ENCODE measurements at places on chromosomes 2 and 18. TPM values are rescaled to one million over a fixed set of nuclear protein-coding genes. Genes with fewer than 3 reads are reported as not detected.

DNA sequence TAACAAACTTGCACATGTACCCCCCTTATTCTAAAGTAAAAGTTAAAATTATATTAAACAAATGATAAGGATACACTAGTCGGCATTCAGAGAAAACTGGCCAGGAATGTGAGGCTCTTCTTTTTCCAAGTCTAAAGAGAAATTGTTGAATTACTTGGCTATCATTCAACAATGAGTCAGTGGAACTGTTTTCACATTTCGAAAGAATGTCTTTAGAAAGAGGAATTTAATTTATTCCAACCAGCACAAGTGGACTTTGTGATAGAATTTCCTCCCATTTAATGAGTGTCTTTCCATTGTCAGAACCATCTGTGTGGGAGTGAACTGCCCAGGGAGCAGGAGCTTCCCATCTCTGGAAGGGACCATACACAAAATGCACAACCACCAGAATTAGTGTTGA lies 792.2 kb downstream of the EPHA4 start:
- no peaks in the 10 kb centered on the region for H3K4me1 ChIP-seq
- H3K27ac ChIP-seq, result no peak overlapping the region
- H3K27me3 ChIP-seq, result no peaks in the 10 kb centered on the region
- no peak for DNase-seq

GRCh38 chr18:62318228-62319180 lies 6.6 kb upstream of the TNFRSF11A start:
- H3K4me1 ChIP-seq, result no peaks in the 10 kb centered on the region
- H3K27me3 ChIP-seq, result peaks cover 15% of the 10 kb centered on the region
- no peak for DNase-seq
- H3K36me3 ChIP-seq, result no peaks in the 10 kb centered on the region
- H3K4me3 ChIP-seq, result no peak overlapping the region
- no peak overlapping the region for H3K27ac ChIP-seq

GRCh38 chr18:32354518-32354917 lies 116.2 kb downstream of the GAREM1 start:
- H3K27me3 ChIP-seq, result no peaks in the 10 kb centered on the region
- DNase-seq, result no peak
- H3K27ac ChIP-seq, result no peak overlapping the region
- no peaks in the 10 kb centered on the region for H3K36me3 ChIP-seq
- H3K4me1 ChIP-seq, result peaks cover 4% of the 10 kb centered on the region

GRCh38 chr2:105573490-105573889 lies 171.2 kb upstream of the NCK2 start:
- peak overlapping the region; percentile 0 for H3K27ac ChIP-seq
- H3K4me3 ChIP-seq, result no peak overlapping the region

DNA sequence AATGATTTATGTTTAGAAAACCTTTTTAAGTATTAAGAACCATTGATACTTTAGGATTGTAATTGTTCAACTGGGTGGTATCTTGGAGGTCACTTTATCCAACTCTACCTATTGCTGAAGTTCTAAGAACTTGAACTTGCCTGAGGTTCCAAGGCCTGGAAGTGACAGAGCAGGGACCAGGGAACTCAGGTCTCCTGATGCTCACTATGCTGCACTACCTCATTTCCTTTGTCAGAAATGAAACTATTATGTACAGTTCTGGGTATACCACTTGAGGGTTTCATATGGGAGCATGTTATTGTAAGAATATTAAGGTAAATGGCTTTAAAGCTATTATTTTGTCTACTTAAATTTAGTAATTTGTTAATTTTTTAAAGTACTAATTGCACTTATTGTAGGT lies 3.0 kb downstream of the MBD5 start:
- no peaks in the 10 kb centered on the region for H3K27me3 ChIP-seq
- H3K36me3 ChIP-seq, result no peaks in the 10 kb centered on the region
- no peak for DNase-seq
- no peak overlapping the region for H3K27ac ChIP-seq
- H3K4me3 ChIP-seq, result no peak overlapping the region
- H3K4me1 ChIP-seq, result peaks cover 15% of the 10 kb centered on the region

GRCh38 chr2:126877041-126877440 lies 21.6 kb upstream of the TEX51 start:
- no peaks in the 10 kb centered on the region for H3K4me1 ChIP-seq
- no peak for DNase-seq
- H3K27ac ChIP-seq, result no peak overlapping the region

DNA sequence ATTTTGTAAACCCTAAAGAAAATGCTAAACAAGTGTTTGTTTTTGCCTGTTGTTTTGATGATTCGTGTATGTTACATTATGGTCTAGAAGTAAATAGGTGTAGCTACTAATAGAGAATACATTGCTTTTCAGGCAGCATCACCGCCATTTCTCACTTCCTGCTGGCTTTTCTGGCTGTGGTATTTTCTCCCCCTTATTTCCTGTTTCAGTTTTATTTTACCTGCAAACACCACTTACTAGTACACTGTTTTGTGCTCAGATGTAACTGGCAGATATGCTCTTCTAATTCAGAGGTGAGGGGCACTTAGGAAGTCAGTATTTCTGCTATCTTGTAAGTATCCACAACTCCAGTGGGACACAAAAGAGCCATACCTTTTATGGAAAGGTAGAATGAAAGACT lies 38.1 kb upstream of the SLC3A1 start:
- H3K4me3 ChIP-seq, result no peak overlapping the region
- no peak overlapping the region for H3K27ac ChIP-seq
- no peaks in the 10 kb centered on the region for H3K36me3 ChIP-seq

DNA sequence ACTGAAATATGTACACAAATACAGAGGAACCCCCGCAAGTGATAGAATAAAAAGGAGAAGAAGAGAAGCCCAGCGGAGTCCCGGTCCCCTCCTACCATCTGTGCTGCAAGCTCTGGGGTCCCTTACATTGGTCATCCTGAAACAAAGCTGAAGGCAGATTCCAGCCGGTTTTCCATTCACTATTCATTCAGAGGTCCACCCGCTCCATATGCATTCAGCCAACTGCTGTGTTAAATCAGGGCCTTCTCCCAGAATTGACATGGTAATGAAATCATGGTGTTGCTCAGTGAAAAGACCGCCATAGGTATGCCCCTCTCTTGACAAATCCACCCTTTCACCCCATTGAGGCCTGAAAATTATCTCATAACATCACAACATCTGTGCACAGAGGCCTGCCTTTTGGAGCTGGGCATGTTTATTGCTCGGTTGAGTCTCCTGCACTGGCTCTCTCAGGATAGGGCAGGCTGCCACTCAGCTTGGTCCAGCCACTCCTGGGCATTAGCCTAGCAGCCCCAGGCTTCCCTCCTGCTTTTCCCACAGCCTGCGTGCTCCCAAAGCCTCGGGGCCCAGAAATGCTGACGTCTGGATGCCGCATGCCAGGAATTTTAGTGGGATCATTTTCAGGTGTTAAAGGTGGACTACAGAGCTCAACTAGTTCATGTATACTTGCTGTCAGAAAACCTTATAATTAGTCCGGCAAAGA lies 39.3 kb upstream of the ID2 start:
- no peak overlapping the region for H3K4me3 ChIP-seq
- H3K36me3 ChIP-seq, result no peaks in the 10 kb centered on the region
- H3K27me3 ChIP-seq, result no peaks in the 10 kb centered on the region
- DNase-seq, result no peak

GRCh38 chr2:166960702-166961270 lies 72.5 kb downstream of the XIRP2 start:
- no peaks in the 10 kb centered on the region for H3K36me3 ChIP-seq
- no peaks in the 10 kb centered on the region for H3K4me1 ChIP-seq
- H3K27me3 ChIP-seq, result no peaks in the 10 kb centered on the region

GRCh38 chr2:40419364-40419762 lies 32.5 kb downstream of the SLC8A1 start:
- no peak for DNase-seq
- H3K4me1 ChIP-seq, result no peaks in the 10 kb centered on the region
- H3K4me3 ChIP-seq, result no peak overlapping the region
- peak overlapping the region; percentile 72 for H3K27ac ChIP-seq
- no peaks in the 10 kb centered on the region for H3K36me3 ChIP-seq

- DNase-seq, result no peak
- no peak overlapping the region for H3K4me3 ChIP-seq
- H3K27ac ChIP-seq, result no peak overlapping the region
- H3K27me3 ChIP-seq, result no peaks in the 10 kb centered on the region
Measured at GRCh38 chr2:40043191-40043590, 264.1 kb upstream of the THUMPD2 start.

DNA sequence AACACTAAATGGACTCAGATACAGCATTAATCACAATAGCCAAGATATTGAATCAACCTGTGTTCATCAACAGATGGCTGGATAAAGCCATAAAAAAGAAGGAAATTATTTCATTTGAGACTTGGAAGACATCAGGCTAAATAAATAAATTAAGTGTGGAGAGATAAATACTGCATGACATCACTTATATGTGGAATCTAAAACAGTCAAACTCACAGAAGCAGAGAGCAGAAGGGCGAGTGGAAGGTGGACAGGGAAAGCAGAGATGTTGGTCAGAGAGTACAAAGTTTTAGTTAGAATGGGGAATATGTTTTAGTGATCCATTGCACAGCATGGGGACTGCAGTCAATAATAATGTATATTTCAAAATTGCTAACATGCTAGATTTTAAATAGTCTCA lies 207.2 kb downstream of the VAPA start:
- H3K27me3 ChIP-seq, result no peaks in the 10 kb centered on the region
- H3K27ac ChIP-seq, result no peak overlapping the region
- H3K4me3 ChIP-seq, result no peak overlapping the region
- DNase-seq, result no peak
- no peaks in the 10 kb centered on the region for H3K36me3 ChIP-seq

- H3K27ac ChIP-seq, result no peak overlapping the region
- H3K4me1 ChIP-seq, result no peaks in the 10 kb centered on the region
- no peak overlapping the region for H3K4me3 ChIP-seq
Measured at GRCh38 chr2:30625701-30626100, 178.7 kb downstream of the LCLAT1 start.

DNA sequence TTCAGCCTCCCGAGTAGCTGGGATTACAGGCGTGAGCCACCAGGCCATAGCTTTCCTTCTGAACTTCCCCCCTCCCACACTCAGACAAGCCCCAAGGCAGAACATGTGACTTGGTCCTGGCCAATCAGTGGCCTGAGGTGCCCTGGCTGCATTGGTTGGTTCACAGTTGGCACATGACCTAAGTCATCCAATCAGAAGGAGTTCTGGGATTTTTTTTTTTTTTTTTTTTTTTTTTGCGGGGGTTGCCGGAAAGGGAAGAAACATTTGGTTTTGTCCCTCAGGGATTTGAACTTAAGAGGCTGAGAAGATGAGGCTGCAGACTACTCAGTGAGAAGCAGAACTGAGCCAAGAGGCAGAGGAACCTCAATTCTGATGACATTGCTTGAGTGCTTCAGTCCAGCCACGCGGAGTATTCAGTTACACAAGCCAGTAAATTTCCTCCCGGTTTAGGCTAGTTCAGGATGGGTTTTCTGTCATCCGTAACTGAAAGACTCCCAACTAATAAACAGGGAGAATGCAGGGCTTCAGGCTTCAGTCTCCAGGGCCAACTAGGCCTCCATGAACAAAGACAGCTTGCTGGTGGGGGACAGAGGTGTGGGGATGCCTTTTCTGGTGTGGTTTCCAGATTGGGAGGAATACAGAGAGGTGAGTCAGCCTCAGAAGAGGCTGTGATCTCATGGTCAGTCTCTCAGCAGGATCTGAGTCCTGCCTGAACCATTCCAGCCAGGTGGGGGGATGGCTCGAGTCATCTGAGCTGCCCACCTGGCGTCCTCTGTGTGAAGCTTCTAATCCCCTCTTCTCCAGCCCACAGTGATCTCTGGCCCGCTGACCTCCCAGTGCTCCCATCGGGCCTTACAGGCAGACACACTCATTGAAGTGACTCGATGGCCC lies 9.2 kb downstream of the PTMA start:
- DNase-seq, result no peak
- no peaks in the 10 kb centered on the region for H3K36me3 ChIP-seq
- no peaks in the 10 kb centered on the region for H3K27me3 ChIP-seq
- H3K4me1 ChIP-seq, result no peaks in the 10 kb centered on the region

DNA sequence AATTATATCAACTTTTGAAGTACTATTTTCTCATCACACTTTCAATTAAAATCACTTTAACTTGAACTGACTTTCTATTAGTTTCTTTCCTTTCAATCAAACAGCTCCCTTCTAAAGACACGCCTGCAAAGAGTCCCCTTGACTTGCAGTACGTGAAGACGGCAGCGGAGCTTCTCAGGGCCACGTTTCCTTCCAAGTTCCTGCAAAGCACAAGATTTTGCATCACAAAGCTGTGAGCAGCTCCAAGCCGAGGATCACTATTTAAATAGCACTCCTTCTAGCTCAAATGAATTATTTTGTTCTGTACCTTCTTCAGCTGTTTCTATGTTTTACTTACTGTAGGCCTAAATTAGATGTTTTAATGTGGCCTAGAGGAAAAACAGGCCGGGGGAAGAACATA lies 30.8 kb downstream of the SH3YL1 start:
- H3K4me3 ChIP-seq, result no peak overlapping the region
- DNase-seq, result no peak
- no peaks in the 10 kb centered on the region for H3K4me1 ChIP-seq
- H3K27me3 ChIP-seq, result no peaks in the 10 kb centered on the region
- no peaks in the 10 kb centered on the region for H3K36me3 ChIP-seq

DNA sequence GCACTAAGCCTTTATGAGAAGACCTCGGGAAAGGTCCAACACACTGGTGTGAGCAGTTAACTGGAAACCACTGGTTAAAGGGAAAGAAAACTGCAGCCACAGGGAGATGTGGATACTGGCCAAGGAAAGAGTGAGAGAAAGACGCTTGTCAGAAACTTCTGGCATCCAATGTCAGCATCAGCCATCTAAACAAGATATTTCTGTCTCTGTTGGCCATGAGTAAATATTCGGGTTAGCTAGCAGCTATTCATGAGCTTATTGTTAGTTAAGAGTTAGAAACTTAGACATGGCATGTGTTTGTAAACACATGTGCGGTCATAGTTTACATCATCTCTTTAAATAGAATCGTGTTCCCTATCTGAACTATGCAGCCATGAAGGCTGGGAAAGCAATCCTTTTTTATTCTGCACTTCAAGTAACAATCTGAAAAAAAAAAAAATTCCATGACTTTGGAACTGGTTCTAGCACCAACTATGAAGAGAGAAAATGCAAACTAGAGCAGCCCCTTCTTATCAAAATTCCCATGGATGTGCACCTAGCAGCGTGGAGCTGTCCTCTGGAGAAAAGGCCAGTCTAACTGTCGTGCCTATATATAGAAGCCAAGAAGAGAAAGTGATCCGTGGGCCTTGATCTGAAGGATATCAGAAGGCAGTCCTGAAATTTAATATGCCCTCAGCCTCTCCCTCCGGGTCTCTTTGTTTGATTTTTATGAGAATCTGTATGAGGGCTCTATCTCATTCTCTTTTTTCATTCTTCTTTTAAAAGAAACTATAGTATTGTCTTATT lies 84.0 kb upstream of the RFX8 start:
- no peak for DNase-seq
- H3K36me3 ChIP-seq, result no peaks in the 10 kb centered on the region
- no peaks in the 10 kb centered on the region for H3K4me1 ChIP-seq
- H3K4me3 ChIP-seq, result no peak overlapping the region
- no peaks in the 10 kb centered on the region for H3K27me3 ChIP-seq

Gene SLC9A4
- not detected for total RNA-seq

Gene LOXL3
- 21.0 TPM for total RNA-seq

Gene MROH2A
- not detected for total RNA-seq

Gene CAPN14
- total RNA-seq, result not detected

Gene EML6
- total RNA-seq, result 2.4 TPM

Gene LRRTM4
- not detected for total RNA-seq

Gene DUSP2
- 33.3 TPM for total RNA-seq

Gene HOXD3
- total RNA-seq, result 61.2 TPM

Gene DAPL1
- not detected for total RNA-seq

Gene AP1S3
- not detected for total RNA-seq

Gene IL36A
- total RNA-seq, result not detected

Gene DNAJC5G
- 3.9 TPM for total RNA-seq

Gene DLGAP1
- total RNA-seq, result 1.0 TPM

Data from uterus (tissue), 4 donors.